ENCODE measurements at places on chromosomes 5 and 9.

GRCh38 chr5:167598166-167598565 lies 693.3 kb upstream of the WWC1 start:
- DNase-seq: no peak

- no peak for DNase-seq
These were observed 13.3 kb upstream of the SLC31A2 start for GRCh38 chr9:113137196-113138168.

- DNase-seq: no peak
These were observed 21.2 kb downstream of the MEGF9 start for GRCh38 chr9:120692901-120693699.

DNA sequence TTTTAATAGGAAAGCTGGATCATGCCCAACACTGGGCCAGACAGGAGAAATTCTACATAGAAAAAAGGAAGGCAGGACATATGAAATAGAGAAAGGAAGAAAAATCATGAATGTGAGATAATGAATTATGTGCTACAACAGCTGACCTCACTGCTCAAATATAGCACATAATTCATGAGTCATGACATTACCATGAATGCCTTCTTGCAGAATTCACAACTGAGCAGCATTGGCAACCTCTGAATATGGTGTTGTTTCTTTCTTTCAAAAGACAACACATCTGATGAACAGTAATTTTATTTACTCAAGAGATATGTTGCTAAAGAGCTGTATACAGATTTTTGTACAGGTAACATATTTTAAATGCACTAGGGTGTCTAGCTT lies 34.4 kb downstream of the APBA1 start:
- peak; percentile 30 for DNase-seq

DNA sequence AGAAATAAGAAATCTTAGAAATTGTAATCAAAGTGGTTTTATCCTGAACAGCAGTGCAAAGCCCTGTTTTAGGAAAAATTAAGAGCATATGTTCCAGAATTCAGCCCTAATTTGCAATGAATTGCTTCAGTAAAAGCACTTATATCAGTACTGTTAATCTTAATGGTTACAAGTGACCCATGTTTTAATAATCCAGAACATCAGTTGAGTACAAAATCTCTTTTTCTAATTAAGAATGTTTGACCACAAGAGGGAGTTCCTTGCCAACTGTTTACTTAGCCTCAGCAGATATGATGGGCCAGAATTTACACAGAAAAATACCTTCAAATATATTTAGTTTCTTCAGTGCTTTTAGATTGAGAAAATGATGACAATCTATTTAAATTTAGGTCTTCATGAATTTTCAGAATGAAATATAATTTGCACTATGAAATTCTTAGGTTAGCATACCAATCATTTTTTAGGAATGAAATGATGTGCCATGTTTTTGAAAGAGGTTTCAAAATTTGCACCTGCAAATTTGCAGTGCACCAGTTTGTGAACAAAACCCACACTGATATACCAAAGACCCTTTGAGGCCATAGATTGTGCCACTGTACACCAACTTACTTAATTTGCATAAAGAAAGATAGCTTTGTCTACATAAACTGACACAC lies 926.3 kb upstream of the ARRDC3 start:
- DNase-seq: no peak

GRCh38 chr5:181153814-181154213 lies 6.4 kb downstream of the OR2V2 start:
- DNase-seq: no peak

DNA sequence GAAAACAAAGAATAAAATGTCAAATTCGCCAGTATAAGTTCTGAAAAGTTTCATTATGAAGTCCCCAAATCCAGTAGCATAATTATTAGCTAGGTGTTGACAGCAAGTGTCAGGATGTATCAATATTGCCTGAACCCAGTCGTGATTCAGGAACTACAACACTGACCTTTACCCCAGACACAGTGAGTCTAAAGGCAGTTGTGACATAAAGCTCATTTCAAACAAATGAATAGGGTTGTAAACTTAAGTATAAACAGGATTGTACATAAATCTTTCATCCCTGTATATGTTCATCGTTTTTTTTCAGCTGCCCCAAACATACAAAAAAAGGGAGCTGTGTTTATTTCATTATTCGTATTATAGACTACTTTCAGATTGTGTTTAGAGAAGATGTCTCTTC lies 385.7 kb downstream of the PLK2 start:
- DNase-seq: no peak

DNA sequence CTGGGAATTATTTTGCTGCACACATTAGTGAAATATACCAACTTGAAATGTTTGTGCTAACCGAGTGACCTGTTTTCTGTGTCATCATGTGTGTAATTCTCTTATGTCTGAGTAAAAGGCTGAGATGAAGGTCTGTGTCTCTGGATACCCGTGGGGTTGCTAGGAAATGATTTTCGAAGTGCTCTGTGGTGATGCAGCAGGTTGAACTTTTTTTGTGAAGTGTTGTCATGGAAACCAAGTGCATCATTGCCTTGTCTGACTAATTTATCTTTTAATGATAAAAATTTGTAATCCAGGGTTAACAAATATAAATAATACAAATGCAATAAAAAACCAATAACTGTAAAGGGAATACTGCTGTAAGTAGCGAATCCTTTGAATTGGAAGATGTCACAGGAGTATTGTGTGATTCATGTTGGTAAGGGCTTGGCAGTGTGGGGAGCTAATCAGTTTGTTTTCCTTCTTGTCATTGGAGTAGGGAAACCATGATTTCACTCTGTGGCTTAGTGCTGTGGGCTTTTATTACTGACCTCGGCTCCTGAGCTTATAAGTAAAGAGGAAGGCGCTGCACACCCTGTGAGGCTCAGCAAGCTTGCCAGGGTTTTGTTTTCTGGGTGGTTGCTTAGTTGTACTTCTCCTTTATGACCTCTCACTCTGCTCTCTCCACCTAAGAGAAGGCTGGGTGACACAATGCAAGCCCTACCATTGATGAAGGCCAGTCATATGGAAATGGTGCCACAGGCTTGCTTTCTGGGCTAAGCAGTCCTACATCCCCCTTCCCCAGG lies 22.3 kb downstream of the PDE8B start:
- DNase-seq: no peak

DNA sequence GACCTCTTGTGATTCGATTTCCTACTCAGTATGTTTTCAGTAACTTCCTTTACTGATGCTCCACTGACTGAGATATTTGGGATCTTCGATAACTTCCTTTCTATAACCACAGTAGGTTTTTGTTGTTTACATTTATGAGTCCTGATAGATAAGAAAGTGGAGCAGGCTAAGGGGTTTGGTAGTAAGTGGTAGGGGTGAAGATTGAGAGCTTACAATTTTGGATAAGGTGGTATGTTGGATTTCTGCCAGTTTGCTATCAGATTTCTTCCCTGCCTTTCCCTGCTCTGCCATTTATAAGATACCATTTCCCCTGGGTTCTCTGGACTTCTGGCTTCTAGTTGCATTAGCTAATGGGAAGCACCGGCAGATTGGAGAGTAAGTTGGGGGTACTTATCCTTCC lies 7.9 kb upstream of the NDUFS4 start:
- DNase-seq: no peak

GRCh38 chr5:139646912-139647505 lies 1.1 kb upstream of the CXXC5 start:
- DNase-seq: no peak

- DNase-seq: no peak
These were observed 10.9 kb downstream of the C5orf52 start for GRCh38 chr5:157682257-157682656.

DNA sequence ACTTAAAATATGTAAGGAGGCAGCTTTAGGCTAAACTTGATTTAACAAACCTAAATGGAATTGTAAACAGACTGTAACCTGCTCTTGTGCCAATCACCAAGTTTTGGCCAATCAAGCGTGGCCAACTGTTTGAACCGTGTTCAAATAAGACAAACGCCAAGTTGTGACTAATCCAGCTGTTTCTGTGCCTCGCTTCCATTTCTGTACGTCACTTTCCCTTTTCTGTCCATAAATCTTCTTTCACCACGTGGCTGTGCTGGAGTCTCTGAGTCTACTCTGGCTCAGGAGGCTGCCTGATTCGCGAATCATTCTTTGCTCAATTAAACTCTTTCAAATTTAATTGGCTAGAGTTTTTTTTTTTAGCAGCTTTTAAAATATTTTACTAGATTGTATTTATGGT lies 71.3 kb downstream of the LIX1 start:
- DNase-seq: no peak

DNA sequence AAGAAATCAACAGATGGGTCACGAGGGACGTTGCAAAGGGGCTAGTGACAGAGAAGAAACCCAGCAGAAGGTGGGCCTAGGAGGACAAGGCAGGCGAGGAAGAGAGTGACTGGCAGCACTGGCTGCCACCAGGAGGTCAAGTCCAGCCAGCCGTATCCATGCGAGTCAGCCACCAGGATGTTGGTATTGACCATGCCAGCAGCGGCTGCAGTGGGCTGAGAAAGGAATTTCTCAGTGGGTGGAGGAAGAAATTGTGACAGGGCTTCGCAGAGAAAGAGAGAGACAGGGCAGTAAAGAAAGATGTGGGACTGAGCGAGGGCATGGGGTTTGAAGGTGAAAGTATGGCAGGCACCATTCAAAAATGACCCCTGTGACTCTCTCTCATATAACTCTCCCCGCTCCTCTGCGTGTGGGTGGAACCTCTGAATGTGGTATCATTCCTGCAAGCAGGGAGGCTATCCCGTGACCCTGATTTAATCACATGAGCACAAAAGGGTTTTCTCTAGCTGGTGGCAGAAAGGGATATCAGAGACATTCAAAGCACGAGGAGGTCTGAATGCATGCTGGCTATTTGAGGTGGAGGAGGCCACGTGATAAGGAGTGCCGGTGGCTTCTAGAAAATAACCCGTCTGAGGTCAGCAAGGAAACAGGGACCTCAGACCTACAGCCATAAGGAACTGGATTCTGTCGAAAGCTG lies 45.4 kb upstream of the FBXW11 start:
- no peak for DNase-seq

- DNase-seq: no peak
These were observed 5.2 kb downstream of the CRB2 start for GRCh38 chr9:123361086-123361730.

DNA sequence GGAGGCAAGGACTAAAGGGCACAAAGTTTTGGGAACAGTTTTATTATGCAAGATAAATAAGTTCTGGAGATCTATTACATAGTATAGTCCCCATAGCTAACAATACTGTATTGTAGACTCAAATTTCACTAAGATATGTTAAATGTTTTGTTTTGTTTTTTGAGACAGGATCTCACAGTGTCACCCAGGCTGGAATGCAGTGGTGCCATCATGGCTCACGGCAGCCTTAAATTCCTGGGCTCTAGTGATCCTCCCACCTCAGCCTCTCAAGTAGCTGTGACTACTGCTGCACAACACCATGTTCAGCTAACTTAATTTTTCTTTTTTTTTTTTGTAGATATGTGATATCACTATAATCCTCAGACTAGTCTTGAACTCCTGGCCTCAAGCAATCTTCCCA lies 109.6 kb downstream of the TRIM32 start:
- DNase-seq: no peak

DNA sequence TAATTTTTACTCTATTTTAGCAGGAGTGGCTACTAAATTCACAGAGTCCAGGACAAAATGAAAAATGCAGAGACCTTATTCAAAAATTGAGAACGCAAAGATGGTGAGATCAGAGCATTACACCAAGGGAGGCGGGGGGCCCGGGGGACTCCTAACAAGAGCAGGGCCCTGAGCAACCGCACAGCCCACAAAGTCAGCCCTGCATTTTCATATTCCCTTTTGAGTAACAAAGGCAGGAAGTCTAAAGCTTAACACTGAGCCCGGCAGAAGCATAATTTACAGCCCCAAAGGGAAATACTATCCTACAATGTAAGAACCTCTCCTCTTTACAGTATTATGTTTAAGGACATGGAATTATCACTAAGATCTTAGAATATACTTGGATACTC lies 69.4 kb downstream of the TLE1 start:
- no peak for DNase-seq

DNA sequence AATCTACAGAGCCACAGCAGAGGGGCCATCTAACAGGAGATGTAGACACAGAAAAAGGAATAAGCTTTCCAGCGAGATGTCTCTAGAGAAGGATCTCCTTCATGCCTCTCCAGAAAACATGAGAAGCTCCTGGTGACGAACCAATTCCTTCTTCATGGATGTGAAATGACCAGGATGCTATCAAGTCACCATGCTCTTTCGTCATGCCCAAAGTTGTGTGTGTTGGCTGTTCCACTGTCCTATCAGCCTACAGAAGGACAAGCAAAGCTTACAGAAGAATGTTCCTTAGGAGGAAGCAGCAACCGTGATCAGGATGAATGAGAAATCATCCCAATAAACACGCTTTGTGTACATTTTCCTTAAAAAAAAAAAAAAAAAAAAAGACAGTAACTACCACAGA lies 54.4 kb downstream of the ALDH7A1 start:
- DNase-seq: no peak

- no peak for DNase-seq
These were observed 7.1 kb downstream of the NEK6 start for GRCh38 chr9:124264823-124265233.
